ENCODE measurements at places on chromosomes 1 and 21. TPM values are rescaled to one million over a fixed set of nuclear protein-coding genes. Genes with fewer than 3 reads are reported as not detected.

The RPS6KA1 gene
- total RNA-seq: 5.6 TPM

The A3GALT2 gene
- total RNA-seq: not detected

The CYP4A22 gene
- total RNA-seq: not detected

GRCh38 chr1:199857108-199857507, 170.4 kb upstream of the NR5A2 start:
- H3K27ac ChIP-seq: peak overlapping the region; percentile 90
- H3K4me3 ChIP-seq: no peak overlapping the region
- no peaks in the 10 kb centered on the region for H3K4me1 ChIP-seq
- no peak for DNase-seq
- H3K36me3 ChIP-seq: no peaks in the 10 kb centered on the region
- H3K27me3 ChIP-seq: no peaks in the 10 kb centered on the region

- DNase-seq: no peak
- no peaks in the 10 kb centered on the region for H3K36me3 ChIP-seq
- H3K4me1 ChIP-seq: no peaks in the 10 kb centered on the region
- no peak overlapping the region for H3K4me3 ChIP-seq
- H3K27ac ChIP-seq: no peak overlapping the region
These were observed 632.7 kb upstream of the NR5A2 start for GRCh38 chr1:199394856-199395255.

GRCh38 chr1:67446893-67447292, 16.7 kb upstream of the SERBP1 start:
- no peak for DNase-seq
- no peaks in the 10 kb centered on the region for H3K27me3 ChIP-seq
- H3K36me3 ChIP-seq: no peaks in the 10 kb centered on the region
- peaks cover 6% of the 10 kb centered on the region for H3K4me1 ChIP-seq
- no peak overlapping the region for H3K27ac ChIP-seq
- H3K4me3 ChIP-seq: no peak overlapping the region

DNA sequence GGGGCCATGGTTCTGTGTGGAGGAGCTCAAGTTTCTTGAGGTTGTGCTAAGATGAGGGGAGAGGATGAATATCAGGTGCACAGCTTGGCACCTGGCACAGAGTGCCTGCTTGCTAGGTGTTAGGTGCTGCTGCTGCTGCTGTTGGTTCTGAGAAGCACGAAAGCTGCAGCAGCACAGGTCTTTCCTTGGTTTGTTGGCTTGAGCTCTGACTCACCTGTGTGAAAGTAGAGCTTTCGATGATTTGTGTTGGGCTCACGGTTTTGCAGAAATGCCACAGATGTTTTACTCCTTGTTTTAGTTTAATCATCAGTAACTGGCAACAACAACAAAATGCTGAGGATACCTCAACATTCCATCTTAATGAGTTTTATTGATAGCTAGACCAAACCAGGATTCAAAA, 221.6 kb downstream of the BRINP2 start:
- DNase-seq: no peak
- H3K4me1 ChIP-seq: no peaks in the 10 kb centered on the region
- H3K27me3 ChIP-seq: no peaks in the 10 kb centered on the region
- H3K36me3 ChIP-seq: no peaks in the 10 kb centered on the region
- no peak overlapping the region for H3K4me3 ChIP-seq

DNA sequence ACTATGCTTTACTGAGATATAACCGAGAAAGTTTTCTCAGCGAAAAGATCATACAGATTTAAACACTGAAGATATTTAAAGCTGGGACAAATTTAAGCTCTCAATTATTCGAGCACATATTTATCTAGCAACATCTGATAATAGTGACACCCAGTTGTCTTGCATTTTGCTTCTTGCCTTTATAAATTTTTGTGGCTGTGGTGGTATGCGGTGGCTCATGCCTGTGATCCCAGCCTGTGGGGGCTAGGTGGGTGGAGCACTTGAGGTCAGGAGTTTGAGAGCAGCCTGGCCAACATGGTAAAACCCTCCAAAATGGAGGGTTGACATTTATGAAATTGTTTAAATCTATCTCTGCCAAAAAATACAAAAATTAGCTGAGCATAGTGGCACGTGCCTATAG, 312.2 kb downstream of the SPATA17 start:
- no peaks in the 10 kb centered on the region for H3K27me3 ChIP-seq
- no peaks in the 10 kb centered on the region for H3K4me1 ChIP-seq
- no peaks in the 10 kb centered on the region for H3K36me3 ChIP-seq
- no peak overlapping the region for H3K27ac ChIP-seq
- no peak for DNase-seq

GRCh38 chr1:24903560-24903954, 26.5 kb downstream of the RUNX3 start:
- H3K27ac ChIP-seq: no peak overlapping the region
- no peaks in the 10 kb centered on the region for H3K36me3 ChIP-seq
- DNase-seq: no peak

DNA sequence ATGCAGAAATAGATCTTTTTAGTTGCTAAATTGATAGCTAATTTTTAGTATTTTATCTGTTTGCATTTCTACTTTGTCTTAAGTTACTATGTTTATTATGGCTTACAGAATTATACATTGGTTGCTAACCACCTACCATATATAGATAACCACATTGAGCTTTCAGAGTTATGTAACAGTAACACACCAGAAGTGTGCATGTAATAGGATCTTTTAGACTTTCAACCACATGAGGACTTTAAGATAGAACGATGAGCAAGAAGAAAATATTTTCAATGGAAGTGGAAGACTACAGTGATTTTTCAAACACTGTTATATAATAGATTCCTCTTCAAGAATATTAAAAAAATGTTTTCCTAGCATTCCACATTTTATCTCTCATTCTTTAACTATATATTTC, 28.8 kb downstream of the TOR1AIP1 start:
- H3K27me3 ChIP-seq: no peaks in the 10 kb centered on the region
- no peak for DNase-seq
- H3K4me3 ChIP-seq: no peak overlapping the region

- no peak for DNase-seq
- peaks cover 4% of the 10 kb centered on the region for H3K4me1 ChIP-seq
- no peak overlapping the region for H3K4me3 ChIP-seq
- H3K36me3 ChIP-seq: peaks cover 27% of the 10 kb centered on the region
- H3K27me3 ChIP-seq: no peaks in the 10 kb centered on the region
These were observed 1.8 kb upstream of the C1orf74 start for GRCh38 chr1:209786146-209786545.

- DNase-seq: peak; percentile 79
- no peaks in the 10 kb centered on the region for H3K36me3 ChIP-seq
- peaks cover 34% of the 10 kb centered on the region for H3K4me1 ChIP-seq
- H3K27me3 ChIP-seq: no peaks in the 10 kb centered on the region
- H3K4me3 ChIP-seq: peak overlapping the region; percentile 2
These were observed 22.6 kb downstream of the RCAN1 start for GRCh38 chr21:34592120-34592955.

DNA sequence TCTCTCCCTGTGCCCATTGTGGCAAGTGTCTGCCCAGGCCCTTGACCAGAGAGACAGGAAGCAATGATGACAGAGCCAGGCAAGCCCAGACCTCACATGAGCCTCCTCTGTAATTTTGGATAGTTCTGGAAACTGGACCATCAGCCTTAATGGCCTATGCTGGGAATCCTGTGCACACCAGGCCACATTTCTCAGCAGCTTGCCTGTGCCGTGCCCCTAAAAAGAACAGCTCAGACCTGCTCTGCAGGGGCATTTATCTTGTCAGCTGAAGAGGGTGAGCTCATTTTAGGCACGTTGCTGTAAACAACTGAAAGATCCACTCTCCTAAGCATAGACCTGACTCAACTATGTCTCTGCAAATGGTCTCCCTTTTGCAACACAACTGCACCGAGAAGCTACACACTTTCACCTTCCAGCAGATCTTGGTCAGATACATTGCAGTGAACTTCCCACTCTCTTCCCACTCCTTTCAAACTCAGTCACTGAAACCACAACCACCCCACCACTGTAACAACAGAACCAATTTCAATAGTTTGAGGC, 53.5 kb upstream of the BACH1 start:
- no peak overlapping the region for H3K4me3 ChIP-seq
- no peak for DNase-seq
- no peak overlapping the region for H3K27ac ChIP-seq
- no peaks in the 10 kb centered on the region for H3K27me3 ChIP-seq
- no peaks in the 10 kb centered on the region for H3K4me1 ChIP-seq

DNA sequence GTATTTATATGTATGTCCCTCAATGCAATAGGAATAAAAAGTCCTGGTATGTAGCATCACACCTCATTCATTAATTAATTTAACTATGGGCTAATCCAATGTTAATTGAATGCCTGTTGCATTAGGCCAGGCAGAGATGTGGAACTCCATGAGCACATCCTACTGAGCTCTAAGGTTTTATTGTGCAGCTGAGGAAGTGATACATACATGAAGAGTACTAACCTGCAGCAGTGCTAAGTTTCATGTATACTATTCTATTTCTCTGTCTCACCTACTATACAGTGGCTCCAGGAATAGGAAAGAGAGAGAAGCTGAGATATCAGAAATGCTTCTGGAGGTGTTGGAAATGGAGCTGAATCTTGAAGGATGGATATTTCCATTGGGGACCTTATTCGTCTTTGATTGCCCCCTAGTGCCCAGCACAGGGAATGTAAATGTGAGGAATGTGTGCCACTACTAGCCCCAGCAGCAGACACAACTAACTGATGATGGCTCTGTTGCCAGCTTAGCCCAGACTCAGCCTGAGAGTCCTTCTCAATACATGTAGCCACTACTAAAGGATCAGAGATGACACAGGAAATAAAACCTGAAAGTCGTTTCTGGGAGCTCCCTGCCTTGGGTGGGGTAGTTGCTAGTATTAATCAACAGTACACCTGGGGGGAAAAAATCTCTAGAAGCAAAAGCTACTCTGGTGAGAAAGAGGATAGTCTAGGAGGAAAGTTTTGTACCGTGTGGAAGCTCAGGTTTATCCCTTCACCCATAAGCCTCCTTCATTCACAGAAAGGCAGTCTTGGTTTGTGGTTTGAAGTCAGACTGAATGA, 173.3 kb upstream of the FOXD3 start:
- H3K4me3 ChIP-seq: no peak overlapping the region
- H3K27ac ChIP-seq: no peak overlapping the region
- no peaks in the 10 kb centered on the region for H3K4me1 ChIP-seq
- no peaks in the 10 kb centered on the region for H3K36me3 ChIP-seq
- DNase-seq: no peak

GRCh38 chr1:94345148-94345721, 73.0 kb upstream of the ABCD3 start:
- no peaks in the 10 kb centered on the region for H3K4me1 ChIP-seq
- H3K4me3 ChIP-seq: no peak overlapping the region
- no peak overlapping the region for H3K27ac ChIP-seq
- H3K27me3 ChIP-seq: no peaks in the 10 kb centered on the region
- no peaks in the 10 kb centered on the region for H3K36me3 ChIP-seq

GRCh38 chr1:28127617-28128257, 39.3 kb upstream of the EYA3 start:
- H3K36me3 ChIP-seq: no peaks in the 10 kb centered on the region
- no peak for DNase-seq
- no peaks in the 10 kb centered on the region for H3K4me1 ChIP-seq
- no peak overlapping the region for H3K27ac ChIP-seq
- no peaks in the 10 kb centered on the region for H3K27me3 ChIP-seq
- no peak overlapping the region for H3K4me3 ChIP-seq

DNA sequence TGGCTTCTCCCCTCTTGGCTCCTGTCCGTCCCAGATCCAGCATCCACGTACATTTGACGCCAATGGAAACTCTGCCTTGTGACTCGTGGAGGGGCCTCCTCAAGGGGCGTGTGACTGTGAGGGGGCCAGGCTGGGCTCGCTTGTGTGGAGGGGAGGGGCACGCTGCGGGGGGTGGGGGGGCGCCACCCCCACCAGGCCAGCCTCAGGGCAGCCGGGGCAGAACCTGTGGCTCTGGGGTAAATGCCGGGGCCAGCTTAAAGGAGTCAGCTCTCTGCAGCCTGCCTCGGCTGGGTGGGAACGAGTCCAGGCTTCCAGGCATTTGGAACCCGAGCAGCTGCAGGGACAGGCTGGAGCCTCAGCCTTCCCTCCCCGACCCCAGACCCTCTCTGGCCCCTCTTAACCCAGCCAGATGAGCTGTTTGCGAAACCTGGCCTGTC, 94.1 kb downstream of the SIK1 start:
- H3K27me3 ChIP-seq: no peaks in the 10 kb centered on the region
- no peak overlapping the region for H3K4me3 ChIP-seq
- H3K36me3 ChIP-seq: no peaks in the 10 kb centered on the region
- no peak for DNase-seq

GRCh38 chr1:95197616-95198252, 36.3 kb upstream of the RWDD3 start:
- no peaks in the 10 kb centered on the region for H3K27me3 ChIP-seq
- peaks cover 6% of the 10 kb centered on the region for H3K4me1 ChIP-seq
- DNase-seq: no peak
- peak overlapping the region; percentile 0 for H3K4me3 ChIP-seq
- no peaks in the 10 kb centered on the region for H3K36me3 ChIP-seq
- H3K27ac ChIP-seq: peak overlapping the region; percentile 61

DNA sequence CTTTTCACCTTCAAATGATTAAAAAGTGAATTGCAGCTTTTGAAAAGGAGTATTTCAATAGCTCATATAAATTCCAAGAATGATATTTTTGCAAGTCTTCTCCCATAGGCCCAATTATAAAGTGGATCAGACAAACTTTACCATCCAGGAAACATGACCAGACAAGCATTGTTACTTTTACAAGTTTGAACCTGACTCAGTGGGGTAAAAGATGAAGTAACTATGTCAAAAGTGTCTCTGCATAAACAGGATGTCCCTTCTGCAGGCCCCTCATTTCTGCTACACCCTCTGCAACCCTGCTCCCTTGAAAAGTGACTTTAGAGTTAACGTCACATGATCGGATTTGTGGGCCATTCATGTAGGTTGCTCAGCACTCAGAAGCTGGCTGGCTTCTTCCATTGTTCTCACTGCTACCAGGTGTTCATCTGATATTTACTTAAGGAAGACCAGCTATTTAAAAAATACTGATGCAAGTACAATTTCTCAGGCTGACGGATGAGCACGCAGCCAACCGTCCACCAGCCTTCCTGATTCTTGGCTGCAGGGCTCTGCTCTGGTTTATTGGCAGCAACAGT, 32.3 kb downstream of the URB1 start:
- H3K36me3 ChIP-seq: peaks cover 97% of the 10 kb centered on the region
- no peak overlapping the region for H3K4me3 ChIP-seq
- no peak for DNase-seq
- H3K27ac ChIP-seq: no peak overlapping the region
- no peaks in the 10 kb centered on the region for H3K27me3 ChIP-seq

DNA sequence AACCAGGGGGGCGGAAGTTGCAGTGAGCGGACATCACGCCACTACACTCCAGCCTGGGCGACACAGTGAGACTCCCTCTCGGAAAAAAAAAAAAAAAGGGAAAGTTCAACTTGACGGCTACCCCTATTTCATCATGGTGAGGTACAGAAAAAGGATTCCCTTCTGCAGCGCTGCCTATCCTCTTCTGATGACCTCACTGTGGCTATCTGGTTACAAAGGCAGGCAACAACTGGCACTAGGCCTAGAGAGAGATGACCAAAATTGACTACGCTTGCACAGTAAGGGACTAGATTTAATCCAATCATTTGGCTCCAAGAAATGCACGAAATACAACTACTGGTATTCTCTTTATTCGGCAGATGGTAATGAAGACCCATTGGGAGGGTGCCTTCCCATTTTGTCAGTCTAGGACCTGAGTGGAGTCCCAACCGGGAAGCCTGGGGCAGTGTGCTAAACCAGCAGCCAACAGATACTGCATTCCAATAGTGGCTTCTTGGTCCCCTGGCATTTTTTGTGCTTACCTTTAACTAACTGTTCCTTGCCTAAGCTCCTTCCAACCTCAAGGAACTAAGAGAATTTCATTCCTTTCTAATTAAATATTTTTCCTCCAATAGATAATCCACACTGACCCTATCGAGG, 36.6 kb downstream of the ITPKB start:
- H3K36me3 ChIP-seq: no peaks in the 10 kb centered on the region
- H3K27ac ChIP-seq: peak overlapping the region; percentile 96
- no peaks in the 10 kb centered on the region for H3K27me3 ChIP-seq
- DNase-seq: no peak
- peak overlapping the region; percentile 66 for H3K4me3 ChIP-seq
